ENCODE measurements at places on chromosomes 7 and 10.
A peak's percentile ranks its signal among the peaks of the same experiment; 100 is the strongest.

GRCh38 chr10:36281831-36282331 is 639.8 kb upstream of the FZD8 start:
- DNase-seq = peak; percentile 12

- no peak for DNase-seq
These were observed 2.2 kb upstream of the CPA4 start for GRCh38 chr7:130290745-130291144.

- no peak for DNase-seq
These were observed 6.7 kb downstream of the TSC22D4 start for GRCh38 chr7:100472121-100472851.

DNA sequence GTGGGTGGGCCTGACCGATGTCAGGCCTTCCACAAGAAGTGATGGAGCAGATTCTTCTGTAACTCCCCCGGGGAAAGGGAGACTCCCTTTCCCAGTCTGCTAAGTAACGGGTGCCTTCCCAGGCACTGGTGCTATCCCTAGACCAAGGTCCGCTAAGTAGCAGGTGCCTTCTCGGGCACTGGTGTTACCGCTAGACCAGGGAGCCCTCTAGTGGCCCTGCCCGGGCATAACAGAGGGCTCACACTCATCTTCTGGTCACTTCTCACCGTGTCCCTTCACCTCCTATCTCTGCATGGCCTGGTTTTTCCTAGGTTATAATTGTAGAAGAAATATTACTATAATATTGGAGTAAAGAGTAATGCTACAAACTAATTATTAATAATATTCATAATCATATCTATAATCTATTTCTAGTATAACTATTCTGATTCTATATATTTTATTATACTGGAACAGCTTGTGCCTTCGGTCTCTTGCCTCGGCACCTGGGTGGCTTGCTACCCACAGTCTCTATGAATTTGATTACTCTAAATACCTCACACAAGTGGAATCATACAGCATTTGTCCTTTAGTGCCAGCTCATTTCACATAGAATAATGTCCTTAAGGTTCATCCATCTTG is 1378.7 kb downstream of the XPNPEP1 start:
- DNase-seq = peak; percentile 15

- no peak for DNase-seq
These were observed 12.1 kb downstream of the ENTPD1 start for GRCh38 chr10:95767884-95768556.

- DNase-seq = no peak
These were observed 104.7 kb upstream of the PCDH15 start for GRCh38 chr10:54905578-54906192.

DNA sequence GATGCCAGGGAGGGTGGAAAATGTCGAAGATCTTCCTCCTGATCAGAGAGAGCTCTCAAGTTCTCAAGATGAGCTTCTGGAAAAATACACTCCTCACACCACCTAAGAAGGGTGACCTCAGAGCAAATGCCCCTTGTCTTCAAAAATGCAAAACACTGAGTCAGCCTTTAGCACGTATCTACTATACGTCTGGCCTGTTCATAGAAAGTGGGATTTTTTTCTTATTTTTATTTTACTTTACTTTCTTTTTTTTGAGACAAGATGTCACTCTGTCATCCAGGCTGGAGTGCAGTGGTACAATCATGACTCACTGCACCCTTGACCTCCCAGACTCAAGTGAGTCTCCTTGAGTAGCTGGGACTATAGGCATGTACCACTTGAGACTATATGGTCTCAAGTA is 57.1 kb downstream of the AFAP1L2 start:
- no peak for DNase-seq

GRCh38 chr10:112988839-112989406 is 38.9 kb downstream of the TCF7L2 start:
- DNase-seq = no peak

DNA sequence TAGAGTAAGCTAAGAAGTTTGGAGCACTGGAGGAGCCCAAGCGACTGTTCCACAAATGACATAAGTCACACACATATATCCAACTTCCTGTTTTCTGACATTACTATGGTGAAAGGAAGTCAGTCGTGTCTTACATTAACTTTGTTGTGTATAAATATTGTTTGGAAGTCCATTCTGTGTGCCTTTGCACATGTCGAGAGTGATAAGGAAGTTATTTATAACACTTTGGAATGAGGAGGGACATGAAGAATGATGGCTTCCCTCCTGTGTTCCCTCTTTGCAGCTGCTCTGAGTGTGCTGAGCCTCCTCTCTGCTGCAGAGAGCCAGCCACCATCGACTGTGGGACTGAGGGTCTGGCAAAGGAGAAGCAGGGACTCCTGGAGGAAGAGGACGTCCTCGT is 40.4 kb upstream of the MGMT start:
- no peak for DNase-seq

DNA sequence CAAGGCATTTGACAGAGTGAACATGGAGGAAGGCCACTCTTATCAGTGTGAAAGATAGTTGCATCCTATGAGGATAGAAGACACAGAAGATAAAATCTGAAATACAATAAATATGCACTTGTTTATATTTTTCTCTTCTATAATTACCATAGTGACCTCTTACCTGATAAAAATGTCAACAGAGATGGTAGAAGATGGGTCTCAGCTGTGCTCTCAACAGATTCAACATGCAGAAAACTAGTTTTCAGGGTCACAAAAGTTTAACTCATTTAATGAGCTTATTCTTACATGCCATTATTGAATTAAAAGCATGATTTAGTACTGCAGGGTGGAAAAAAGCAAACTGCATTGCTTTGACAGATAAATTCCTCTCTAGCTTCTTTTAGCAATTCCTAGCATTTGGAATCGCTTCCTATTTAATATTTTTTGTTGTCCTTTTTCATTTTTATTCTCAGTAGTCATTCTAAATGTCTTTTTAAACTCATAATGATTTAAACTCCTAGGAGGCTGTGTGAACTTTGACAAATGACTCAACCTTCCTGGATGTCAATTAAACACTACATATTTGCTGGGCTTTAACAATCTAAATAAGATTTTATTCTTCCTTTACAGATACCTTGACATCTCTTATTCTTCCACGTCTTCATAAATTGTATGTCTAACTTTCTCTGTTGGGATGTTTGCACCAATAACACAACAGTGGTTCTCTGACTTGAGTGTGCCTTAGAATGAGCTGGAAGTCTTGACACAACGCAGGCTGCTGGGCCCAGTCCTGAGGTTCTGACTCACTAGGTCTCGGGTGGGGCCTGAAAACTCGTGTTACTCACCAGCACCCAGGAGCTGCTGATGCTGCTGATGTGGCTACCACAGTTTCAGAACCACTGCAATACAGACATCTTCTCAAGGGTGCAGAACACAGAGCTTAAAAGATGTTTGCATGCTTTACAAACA is 565.5 kb upstream of the IGFBP3 start:
- peak; percentile 96 for DNase-seq

DNA sequence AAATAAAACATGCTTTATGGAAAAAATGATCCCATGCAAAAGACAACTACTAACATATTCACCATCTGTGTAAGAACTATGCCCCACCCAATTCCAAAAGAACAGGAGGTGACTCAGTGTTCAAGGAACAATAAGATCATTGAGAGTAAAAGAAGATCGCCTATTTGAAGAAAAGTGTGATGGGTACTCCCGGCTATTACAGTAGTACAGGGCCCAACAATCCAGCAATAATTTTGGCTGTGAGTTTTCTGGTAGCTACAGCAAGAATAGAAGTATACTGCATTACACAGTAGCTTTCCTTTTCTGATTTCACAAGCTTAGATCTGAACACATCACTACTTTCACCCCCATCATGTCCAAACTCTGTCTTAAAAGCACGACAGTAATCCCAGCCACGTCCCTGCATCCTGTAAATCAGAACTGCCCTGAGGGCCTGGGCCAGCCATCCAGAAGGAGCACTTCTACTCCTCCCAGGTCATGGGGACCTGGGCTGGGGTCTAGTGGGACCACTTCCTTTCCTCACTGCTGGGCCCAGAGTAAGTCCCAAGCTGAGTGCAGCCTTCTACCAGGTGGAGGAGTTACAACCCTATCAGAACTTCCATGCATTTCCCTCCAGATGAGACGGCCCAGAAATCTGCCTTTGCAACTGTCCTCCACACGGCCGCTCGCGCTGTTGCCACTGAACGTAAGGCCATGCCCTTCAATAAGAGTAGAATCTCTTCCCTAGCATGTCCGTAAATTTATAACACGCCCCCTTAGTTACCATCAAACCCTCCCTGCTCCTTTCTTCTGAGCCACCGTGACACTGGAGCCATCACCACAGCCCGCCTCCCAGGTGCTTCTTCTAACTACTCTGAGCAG is 7.9 kb downstream of the ESYT2 start:
- peak; percentile 79 for DNase-seq

DNA sequence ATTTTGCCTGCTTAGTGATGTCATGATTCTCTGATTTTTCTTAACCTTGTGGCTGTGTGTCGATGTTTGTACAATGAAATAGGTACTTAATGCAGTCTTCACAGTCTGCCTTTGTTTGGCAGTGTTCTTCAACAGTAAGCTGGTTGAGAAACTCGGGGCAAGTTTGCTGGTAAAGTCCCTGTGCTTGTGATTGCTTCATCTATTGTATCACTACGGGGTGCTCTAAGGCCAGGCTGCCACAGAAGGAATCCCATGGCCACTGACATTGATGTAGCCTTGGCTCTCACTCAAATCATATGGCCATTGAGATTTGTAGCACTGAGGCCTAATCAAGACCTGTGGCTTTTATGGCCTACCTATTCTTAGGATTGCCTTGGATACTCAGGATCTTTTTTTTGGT is 33.5 kb upstream of the PRSS37 start:
- no peak for DNase-seq

DNA sequence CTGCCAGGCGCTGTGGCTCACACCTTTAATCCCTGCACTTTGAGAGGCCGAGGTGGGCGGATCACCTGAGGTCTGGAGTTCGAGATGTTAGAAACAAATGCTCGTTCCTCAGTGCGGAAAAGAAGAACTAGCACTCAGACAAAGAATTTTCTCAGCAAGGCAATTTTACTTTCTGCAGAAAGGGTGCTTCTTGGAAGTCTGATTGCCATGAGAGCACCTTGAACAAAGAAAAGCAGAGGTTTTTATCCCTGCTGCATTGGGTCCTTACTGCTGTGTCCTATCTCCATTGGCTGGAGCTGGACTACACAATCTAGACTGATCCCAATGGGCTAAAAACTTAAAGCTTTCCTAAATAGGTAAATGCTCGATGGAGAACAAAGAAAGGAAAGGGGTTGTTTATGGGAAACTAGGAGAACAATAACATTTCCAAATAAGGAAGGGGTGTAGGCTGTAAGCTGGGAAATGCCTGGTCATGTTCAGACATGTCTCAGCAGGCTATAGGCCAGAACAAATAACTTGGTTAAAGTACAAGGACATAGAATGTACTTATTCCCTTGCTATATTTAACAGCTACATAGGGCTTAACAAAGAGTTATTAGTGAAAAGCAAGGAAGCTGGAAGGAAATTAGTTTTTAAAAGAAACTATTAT is 26.1 kb upstream of the ACTR3B start:
- DNase-seq = no peak

GRCh38 chr7:128959296-128959695 is 21.6 kb downstream of the IRF5 start:
- no peak for DNase-seq

- DNase-seq = no peak
These were observed 56.6 kb downstream of the INPP5A start for GRCh38 chr10:132593900-132594876.

GRCh38 chr10:75957314-75958120 is 526.1 kb downstream of the LRMDA start:
- DNase-seq = no peak

- DNase-seq = no peak
These were observed 12.0 kb downstream of the JCAD start for GRCh38 chr10:30047430-30047829.

DNA sequence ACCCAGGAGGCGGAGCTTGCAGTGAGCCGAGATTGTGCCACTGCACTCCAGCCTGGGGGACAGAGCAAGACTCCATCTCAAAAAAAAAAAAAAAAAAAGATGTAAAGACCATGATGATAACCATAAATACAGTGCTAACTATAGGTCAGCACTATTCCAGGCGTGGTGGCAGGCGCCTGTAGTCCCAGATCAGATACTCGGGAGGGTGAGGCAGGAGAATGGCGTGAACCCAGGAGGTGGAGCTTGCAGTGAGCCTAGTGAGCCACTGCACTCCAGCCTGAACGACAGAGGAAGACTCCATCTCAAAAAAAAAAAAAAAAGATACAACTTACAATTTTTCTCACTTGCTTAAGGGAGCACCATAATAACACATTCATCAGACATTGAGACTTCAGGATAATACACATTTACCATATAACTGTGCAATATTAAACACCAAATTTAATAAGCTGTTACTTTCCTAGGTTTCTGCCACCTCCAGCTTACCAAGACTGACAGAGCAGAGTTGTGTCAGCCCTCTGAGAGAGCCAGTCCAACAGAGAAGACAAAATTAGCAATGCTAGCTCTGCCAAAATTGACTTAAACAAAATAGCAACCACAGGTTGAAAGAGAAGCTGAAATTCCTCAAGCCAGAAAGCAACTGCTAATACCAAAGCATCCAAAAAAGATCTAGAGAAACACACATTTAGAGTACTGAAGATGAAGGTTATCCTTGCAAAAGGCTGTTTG is 8.2 kb downstream of the DNA2 start:
- no peak for DNase-seq

DNA sequence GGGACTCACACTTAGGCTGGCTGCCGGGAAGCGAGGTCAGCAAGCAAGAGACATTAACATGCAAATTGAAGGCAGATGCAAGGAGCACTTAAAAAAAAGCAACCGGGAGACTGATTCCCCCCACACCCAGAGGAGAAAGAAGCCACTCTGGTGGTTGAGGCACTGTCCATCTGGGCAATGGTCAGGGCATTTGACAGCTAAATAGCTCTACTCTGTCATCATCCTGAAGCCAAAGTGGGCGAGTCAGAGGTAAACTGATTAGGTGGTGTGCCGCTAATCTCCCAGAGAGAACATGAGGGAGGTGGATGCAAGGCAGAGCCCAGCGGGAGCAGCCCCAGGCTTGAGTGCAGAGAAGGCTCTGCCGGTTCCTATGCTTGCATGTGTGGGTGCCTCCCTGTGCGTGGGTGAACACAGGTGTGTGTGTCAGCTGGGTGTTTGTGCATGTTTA is 100.6 kb downstream of the PLXNA4 start:
- no peak for DNase-seq

GRCh38 chr7:154440058-154440457 is 387.9 kb downstream of the DPP6 start:
- no peak for DNase-seq

DNA sequence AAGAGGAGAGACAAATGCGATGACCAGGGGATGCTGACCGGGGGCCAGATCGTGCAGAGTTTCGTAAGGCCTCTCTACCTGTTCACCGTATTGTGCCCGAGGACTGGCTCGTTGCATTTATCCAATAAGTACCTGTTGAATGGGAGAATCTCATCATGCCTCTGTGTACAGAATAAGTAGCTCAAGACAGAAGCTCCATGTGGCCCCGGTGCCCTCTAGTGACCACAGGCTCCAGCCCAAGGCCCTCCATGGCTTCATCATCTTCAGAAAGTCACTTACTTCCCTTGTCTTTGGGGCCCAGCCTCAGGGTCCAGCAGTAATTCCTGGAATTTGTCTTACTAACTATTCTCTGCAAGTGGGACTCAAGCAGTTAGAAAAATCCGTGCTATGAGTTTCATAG is 151.0 kb downstream of the CHN2 start:
- no peak for DNase-seq
